ENCODE measurements at places on chromosomes 2 and 18.
A peak's percentile ranks its signal among the peaks of the same experiment; 100 is the strongest.

DNA sequence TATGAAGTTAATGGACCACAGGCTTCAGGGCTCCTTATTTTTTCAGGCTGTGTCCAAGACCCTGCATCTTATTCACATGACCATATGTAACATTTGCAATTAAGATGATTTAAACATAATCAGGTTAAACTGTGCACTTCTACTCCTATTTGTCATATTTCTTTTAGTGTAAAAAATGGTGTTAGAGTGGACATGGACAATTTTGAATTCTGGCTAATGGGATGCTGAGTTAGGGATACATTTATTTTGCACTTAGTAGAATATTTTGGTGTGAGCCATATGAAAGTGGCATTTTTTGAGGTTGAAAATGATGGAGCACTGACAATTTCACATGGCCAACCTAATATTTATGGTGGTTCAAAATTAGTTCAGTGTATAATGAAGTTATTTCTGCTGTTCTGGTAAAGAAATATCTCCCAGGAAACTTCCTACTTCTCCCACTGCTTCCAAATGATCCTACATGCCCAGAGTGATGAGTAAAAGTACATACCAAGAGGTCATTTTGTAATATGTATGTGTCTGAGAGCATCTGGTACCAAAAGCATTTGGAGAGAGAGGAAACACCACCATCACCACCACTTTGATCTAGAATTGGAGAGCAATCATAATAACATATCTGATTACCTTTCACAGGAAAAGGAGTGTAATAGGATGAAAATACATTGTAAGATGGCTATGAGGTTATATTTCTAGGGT lies 36.0 kb downstream of the GULP1 start:
- DNase-seq = no peak

DNA sequence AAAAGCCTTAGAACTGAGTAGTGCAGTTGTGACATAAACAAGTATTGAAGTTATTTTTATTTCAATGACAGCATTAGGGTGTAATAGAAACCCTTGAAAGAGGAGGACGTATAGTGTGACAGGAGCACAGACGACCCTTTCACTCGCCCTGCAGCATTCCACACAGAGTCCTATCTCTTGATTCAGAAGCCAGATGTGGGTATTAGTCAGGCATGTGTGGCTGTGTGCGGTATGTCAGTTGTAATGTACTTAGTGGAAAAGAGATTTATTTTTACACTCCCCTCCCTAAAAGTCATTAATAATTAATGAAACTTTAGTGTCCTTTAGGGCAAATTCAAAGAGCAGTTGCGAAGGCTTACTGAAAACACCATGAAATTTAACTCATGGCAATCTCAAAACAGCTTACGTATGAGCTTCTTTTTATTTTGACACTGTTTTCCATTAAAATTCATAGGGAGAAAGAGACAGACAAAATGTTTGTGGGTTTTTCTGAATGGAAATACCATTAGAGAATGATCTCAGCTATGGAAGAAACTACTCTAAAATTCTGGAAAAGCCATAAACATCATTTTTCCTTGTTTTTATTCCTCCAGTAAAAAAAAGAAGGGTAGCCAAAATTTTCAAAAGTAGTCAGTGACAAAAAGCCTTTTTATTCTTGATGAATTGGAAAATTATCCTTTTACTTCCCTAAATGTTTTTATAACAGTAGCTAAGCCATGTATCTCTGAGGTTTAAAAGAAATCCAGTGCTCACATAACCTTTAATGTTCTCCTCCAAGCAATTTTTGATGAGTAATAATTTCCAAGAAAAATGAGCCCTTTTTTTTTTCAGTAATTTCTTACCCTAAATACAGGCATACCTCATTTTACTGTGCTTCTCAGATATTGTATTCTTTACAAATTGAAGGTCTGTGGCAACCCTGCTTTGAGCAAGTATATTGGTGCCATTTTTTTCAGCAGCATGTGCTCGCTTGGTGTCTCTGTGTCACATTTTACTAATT lies 84.0 kb upstream of the DSEL start:
- no peak for DNase-seq

DNA sequence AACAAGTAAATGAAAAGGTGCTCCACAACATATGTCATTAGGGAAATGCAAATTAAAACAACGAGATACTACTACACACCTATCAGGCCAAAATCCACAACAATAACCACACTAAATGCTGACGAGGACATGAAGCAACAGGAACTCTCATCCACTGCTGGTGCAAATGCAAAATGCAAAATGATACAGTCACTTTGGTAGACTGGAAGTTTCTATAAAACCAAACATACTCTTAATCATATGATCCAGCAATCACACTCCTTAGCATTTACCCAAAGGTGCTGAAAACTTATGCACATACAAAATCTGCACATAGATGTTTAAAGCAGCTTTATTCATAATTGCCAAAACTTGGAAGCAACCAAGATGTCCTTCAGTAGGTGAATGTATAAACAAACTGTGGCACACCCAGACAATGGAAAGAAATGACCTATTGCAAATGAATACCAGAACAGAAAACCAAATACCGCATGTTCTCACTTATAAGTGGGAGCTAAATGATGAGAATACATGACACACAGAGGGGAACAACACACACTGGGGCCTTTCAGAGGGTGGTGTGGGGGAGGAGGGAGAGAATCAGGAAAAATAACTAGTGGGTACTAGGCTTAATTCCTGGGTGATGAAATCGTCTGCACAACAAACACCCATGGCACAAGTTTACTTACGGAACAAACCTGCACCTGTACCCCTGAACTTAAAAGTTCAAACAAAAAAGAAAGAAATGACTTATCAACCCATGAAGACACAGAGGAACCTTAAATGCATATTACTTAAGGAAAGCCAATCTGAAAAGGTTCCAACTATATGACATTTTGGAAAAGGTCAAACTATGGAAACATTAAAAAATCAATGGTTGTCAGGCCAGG lies 80.4 kb downstream of the ASXL2 start:
- DNase-seq = no peak

DNA sequence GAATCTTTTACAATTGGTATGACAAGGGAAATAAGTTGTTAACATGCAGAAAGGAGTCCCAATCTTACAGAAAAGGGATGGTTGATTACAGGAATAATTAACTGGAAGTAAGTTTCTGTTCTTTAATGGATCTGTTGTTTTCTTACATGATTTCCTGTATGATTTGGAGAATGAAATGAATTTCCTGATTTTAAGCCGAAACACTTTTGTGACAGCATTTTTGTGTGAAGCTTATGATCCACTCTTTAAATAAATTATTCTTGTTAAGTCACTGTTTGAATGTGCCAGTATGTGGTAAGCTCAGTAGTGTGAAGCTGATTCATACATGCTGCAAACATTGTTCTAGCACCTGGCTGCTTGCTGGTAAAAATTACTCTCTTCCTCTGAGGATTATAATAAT lies 516.2 kb downstream of the DCDC2C start:
- DNase-seq = no peak

GRCh38 chr2:19073522-19073921 lies 284.9 kb downstream of the OSR1 start:
- DNase-seq = no peak

DNA sequence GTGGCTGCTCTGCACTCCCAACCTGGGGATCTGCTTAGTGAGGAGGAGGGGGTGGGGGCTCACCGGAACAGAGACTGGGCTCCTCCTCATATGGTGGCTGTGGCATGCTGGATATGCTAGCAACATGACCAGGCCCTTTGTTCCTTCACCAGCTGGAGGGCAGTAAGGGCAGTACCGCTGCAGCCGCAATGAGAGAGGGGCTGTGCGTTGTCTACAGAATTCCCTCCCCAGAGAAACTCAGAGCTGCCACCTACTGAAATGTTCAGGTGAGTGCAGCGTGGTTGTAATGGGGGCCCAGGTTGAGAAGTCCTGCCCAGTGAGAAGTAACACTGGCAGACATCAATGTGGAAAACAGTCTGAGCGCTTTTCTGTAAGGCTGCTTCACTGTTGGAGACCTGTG lies 1211.9 kb upstream of the NXPH2 start:
- no peak for DNase-seq

DNA sequence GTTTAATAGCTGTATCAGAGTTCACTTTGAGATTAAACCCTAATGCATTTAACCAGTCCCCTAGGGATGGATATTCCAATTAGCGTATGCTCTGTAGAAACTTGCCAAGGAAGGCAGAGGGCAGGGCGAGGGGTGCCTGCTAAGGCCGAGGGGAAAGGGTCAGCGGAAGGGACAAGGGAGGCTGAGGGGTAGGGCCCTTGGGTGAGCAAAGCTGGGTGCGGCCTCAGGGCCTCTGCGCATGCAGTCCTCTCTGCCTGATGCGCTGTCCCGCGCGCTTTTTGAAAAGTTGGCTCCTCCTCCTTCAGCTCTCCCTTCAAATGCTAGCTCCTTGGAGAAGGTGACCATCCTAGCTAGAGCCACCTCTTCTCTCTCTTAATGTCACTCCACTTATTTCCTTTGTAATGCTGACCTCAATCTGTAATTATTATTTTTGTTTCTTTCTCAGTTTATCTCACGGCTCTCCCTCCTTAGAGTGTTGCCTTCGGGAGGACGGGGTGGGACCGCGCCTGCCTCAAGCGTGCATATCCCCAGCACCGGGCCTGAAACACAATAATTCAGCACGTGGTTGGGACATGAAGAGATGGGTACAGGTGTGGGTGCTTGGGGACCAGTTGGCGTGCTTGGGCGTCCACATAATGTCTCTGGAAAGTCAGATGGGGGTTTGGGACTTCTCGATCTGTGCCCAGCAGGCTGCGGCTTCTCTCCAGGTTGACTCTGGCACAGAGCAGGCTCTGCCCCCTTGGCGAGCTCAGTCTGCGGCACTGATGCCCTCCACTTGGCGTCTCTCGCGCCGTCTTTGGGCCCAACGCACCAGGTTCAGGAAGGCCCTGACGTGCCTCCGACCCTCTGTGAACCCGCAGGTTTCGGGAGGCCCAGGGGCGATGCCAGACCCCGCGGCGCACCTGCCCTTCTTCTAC lies 10.0 kb downstream of the ZAP70 start:
- no peak for DNase-seq

- DNase-seq = peak; percentile 70
Observed at GRCh38 chr2:239318790-239319661, 81.8 kb downstream of the HDAC4 start.

GRCh38 chr18:13616041-13616440 lies 110.3 kb downstream of the FAM210A start:
- no peak for DNase-seq

GRCh38 chr2:7517851-7518250 lies 600.6 kb downstream of the RNF144A start:
- DNase-seq = no peak

DNA sequence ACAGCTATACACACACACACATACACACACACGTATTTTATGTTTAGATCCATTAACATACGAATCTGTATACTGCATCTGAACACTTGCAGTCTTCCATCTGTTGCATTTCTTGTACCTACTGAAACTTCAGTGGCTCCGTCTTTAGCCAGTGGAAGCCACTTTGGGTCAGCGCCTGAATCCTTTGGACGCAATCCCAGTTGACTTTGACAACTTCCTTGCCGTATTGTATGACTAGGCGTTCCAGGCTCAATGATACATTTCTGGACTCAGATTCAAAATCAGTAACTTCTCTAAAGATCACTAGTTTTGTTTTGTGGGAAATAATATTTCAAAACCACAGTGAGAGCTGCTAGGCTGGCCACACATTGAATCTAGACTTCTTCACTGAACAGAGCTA lies 101.5 kb upstream of the GPC1 start:
- no peak for DNase-seq

GRCh38 chr2:30688956-30689401 lies 118.3 kb downstream of the CAPN13 start:
- DNase-seq = no peak

DNA sequence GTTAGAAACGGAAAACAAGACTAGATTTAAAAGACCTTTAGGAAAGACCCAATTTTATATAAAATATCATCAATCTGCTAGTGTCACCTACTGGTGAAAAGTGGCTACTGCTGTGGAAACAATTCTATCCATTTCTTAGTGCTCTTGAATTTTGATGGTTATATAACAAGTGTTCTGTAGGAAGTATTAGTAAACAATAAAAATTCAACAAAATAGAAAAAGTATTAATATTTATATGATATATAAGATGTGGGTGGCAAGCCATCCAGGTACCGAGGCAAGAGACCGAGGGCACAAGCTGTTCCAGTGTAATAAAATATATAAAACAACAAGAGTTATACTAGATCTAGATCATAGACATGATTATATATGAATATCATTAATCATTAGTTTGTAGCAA lies 6.2 kb upstream of the TMEM87B start:
- peak; percentile 61 for DNase-seq

DNA sequence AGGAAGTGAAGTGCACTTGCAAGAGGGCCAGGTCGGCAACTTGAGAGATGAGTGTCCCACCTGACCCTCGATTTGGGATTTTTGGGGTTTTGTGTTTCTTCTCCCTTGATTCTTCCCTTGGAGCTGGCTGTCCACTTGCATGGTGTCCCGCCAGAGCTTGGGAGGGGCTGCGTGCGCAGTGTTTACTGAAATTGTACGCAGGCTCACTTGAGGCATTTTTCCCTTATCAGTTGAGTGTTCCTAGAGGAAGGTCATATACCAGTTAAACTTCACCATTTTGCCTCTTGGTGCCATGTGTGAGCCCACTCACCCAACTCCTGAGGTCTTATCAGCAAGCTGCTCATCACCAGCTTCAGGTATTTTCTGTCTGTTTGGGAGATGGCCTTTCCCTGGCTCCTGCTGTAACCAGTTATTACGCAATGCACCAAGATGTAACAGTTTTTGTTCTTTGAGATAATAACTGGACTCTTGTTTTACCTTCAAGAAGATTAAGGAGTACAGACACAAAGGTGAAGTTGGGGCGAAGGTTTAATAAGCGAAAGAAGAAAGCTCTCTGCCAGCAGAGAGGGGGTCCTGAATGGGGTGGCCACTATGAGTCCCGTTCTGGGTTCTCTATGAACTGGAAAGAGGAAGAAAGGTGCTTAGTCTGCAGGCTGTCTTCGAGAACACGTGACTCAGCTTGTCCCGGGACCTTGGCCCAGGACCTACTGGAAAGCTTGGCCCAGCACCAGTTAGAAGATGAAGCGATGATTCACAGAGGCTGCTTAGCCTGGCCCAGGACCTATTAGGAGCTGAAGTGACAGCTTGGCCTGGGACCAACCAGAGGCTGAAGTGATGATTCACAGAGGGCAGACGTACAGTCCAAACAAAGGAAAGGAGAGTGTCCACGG lies 21.5 kb upstream of the TXNL4A start:
- DNase-seq = peak; percentile 25

- no peak for DNase-seq
Observed at GRCh38 chr2:137975280-137976271, 11.3 kb downstream of the HNMT start.

DNA sequence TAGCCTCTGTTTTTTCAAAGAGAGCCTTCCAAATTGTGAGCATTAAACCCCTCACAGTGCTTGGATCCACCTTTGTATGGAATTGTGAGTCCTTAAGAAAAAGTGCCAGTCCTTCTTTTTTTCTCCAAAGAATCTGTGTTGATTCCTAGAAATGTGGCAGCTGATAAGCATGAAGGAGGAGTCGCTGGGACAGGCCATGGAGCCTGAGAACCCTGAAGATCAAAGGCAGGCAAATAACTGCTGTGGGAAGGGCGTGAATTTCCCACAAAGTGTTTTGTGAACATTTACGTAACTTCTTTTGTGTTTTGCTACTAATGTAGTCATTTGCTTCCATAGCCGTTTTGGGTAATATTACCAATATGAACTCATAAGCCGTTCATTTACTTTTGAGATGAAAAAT lies 27.7 kb upstream of the CHMP1B start:
- DNase-seq = no peak

Measured in erythroblast (primary cell).